Fibroblast of skin of abdomen (primary cell): ENCODE measurements at places on chromosomes 1 and 21.

GRCh38 chr1:228381356-228381755 lies 25.3 kb downstream of the TRIM11 start:
- DNase-seq: no peak

DNA sequence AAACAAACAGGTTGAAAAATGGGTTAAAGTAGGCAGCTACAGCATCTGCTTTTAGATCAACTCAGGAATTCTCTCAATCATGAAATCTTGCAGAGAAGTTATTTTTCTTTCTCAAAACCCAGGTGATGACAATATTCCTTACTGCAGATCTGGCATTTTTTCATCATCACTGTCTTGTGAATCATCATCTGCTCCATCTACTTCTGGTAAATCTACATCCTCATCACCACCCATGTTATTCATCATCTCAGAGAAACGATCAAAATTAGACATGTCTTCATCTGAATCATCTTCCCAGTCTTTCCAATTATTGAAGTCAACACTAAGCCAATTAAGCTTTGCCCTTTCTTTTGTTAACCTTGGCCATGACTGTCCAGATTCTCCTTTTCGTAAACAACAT lies 21.8 kb downstream of the GBP2 start:
- DNase-seq: peak; percentile 62

GRCh38 chr1:25003000-25003399 lies 72.9 kb upstream of the RUNX3 start:
- DNase-seq: no peak

DNA sequence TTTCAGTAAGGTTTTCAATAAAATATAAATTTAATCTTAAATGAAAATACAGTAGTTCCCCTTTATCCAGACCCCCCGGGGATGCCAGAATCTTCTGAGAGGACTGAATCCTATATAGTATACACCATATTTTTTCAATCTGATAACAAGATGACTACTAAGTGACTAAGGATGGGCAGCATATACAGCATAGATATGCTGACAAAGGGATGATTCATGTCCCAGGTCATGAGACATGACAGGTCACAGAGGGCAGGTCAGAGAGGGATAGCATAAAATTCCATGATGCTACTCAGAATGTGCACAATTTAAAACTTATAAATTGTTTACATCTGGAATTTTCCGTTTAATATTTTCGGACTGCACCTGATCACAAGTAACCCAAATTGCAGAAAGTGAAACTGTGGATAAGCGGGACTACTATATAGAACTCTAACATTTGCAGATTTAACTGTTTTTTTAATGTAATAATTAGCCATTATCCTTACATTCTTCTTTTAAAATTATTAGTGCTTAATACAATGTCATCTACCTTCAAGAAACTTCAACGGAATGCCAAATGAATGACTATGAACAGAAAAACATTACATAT lies 48.8 kb downstream of the LRRC40 start:
- DNase-seq: peak; percentile 23

DNA sequence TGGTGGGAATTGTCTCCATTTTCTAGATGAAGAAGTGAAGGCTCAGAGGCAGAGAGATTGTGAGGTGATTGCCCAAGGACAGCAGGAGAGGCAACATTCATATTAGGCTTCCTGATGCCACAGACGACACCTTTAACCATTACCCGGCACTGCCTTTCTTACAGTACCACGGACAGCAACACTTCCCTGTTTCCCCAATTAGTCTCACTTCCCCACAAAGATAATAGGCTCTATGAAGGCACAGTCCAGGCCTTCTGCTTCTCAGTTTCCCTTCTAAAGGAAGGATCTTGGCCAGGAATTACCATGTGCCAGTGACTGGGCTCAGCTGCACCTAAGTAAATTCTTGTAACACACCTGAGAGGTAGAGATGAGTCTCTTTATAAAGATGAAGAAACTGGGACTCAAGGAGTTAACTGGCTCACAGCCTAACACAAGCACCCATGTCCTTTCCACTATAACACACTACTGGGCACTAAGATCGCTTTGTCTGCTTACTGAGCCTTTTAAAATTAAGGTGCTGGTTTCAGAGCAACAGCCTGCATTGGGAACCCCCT lies 9.6 kb downstream of the IGSF9 start:
- DNase-seq: no peak

DNA sequence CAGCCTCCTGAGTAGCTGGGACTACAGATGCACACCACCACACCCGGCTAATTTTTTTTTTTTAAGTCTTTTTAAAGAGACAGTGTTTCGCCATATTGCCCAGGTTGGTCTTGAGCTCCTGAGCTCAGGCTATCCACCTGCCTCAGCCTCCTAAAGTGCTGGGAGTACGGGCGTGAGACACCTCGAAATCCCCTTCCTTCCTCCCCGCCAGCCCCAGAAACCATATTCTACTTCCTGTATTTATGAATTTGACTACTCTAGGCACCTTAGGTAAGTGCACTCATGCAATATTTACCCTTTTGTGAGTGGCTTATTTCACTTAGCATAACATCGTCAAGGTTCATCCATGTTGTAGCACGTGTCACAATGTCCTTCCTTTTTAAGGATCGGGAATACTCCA lies 6.9 kb upstream of the LRP8 start:
- no peak for DNase-seq

DNA sequence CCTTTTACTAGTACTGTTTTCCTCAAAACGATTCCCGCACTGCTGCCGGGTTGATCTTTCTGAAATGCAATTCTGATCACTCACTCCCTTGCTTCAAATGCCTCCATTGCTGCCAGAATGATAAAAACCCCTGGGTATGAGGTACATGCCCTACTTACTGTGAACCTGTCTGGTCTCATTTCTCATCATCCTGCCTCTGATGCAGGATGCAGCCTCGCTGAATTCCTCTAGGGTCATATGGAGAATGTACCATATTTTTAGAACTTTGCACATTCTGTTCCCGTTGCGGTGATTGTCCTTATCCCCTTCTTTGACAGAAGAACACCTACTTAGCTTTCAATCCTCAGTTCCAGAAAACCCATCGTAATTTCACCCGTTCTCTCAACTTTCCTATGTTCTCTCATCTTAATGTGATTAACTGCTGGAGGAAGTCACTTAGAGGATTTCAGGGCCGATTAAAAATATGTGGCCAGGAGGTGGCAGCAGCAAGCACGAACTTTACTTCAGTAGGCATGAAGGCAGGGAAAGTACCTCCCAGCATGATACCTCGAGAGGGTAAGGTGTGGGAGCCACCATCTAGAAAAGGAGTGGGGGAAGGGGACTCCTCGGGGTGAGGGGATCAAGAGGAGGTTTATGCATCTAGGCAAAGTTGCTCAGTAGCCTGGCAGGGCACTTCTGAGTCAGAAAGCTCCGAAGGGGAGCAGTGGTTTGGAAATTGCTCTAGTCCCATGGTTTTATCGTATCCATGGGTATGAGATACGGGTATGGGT lies 361.5 kb upstream of the ZP4 start:
- peak; percentile 59 for DNase-seq

GRCh38 chr21:42523941-42524340 lies 10.3 kb downstream of the SLC37A1 start:
- DNase-seq: no peak

GRCh38 chr1:48228156-48228555 lies 5.6 kb downstream of the SLC5A9 start:
- no peak for DNase-seq

- no peak for DNase-seq
These were observed 38.6 kb downstream of the RNF11 start for GRCh38 chr1:51274676-51275075.

- DNase-seq: no peak
These were observed 9.1 kb upstream of the MTFR1L start for GRCh38 chr1:25810341-25811299.

DNA sequence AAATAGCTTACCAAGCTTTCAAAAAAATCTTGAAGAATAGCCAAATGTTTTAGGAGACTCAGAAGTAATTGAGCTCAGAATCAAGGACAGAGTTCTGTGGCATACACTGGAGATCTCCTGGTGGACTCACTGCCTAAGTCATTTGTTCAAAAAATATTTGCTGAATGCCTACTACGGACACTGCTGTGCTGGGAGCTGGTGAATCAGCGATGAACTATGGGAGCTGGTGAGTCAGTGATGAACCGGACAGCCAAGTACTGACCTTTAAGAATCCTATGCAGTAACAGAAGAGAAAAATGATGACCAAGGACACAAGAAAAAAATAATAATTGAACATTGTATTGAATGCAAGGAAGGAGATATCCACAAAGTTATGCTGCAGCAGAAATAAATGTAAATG lies 717.9 kb upstream of the CXADR start:
- peak; percentile 82 for DNase-seq

DNA sequence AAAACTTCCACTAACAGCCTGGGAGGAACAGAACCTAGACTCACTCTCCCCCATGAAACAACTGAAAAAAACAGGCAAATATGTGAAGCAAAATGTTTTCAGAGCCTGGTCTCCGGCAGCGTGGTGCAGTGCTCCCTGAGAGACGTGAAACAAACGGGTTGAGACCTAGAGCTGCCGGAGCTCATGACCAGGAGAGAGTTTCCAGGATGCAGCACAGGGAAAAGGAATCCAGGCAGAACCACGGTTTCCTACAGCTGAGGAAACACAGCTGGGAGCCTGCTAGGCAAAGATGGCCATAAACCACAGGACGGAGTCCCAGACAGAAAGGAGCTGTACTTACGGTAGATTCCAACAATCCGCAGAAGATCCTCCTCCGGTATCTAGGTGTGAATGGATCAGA lies 20.2 kb upstream of the SLC19A1 start:
- DNase-seq: no peak

GRCh38 chr1:18927082-18927653 lies 24.8 kb upstream of the ALDH4A1 start:
- DNase-seq: no peak

- DNase-seq: no peak
These were observed 122.1 kb upstream of the IFFO2 start for GRCh38 chr1:19078536-19078935.

- no peak for DNase-seq
These were observed 429.0 kb downstream of the KIF26B start for GRCh38 chr1:245583575-245584330.

DNA sequence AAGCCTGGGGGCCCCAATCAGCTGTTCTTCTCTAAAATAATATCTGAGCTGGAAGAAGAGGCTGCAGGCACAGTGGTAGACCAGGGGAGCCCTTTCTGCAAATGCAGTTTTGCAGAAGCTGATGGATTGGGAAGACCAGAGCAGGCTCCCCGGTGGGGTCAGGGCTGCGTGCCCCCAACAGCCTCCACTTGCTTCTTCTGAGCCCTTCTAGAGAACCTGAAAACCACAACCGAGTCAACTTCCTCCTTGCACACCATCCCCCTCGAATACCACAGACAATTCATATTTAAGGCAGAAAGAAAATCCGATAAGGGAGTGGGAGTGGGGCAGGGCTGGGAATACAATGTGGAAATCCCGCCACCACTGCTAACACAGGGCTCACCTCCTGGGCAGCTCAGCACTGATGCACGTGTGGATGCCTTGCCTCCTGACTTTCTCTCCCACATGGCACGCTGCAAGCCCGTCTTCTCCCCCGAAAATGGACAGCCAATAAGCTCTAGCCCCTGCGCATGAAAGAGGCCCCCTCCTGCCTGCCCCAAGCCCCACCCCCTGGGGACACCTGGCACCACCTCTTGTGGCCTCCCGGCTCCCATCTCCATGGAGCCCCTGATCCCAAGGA lies 25.4 kb upstream of the ALDH4A1 start:
- DNase-seq: peak; percentile 65

DNA sequence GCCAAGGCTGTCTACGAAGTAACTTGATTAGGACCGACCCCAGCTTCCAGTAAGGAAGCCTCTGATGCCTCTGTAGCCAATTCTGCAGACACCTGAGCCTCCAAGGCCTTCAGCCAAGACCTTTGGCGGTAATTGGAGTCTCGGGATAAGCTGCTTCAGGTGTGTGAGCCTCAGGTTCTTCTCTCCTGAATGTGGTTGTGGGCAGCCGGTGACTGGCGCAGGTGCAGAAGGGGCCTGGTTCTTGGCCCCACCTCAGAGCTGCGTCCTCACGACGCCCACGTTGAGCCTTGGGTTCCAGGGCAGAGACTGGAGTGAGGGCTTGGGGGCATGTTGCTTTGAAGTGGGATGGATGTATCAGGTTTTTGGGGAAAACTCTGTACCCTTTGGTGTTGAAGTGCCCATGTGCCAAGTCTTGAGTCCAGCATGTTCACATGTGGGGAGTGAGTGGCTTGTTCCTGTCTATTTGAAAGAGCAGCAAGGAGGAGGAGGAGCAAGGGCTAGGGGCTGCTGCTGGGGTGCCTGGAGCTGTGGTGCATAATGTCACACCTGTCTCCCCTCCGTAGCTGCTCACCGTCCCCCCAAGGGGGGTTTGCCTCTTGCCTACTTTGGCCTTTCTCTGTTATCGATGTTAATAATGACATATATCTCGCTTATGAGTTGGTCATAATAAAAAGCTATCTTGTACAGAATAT lies 1.4 kb downstream of the PSEN2 start:
- no peak for DNase-seq

- DNase-seq: no peak
These were observed 27.9 kb downstream of the PROK1 start for GRCh38 chr1:110478886-110479285.

DNA sequence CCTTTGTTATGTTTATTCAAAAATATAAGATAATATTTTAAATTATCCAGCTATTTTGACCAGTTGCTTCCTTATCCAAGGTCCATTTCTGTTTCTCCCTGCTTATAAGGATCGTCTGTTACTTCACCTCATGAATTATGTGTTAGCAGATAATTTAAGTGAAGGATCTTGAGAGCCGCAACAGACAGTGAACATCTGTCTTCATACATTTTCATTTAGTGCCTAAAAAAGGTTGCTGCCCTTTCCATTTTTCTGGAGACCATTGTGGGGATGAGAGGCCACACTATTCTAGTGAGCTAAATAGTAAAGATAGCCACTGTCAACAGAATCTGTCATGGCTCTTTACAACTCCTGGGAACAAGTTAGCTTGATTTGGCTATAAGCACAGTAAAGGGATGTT lies 154.0 kb downstream of the CLEC20A start:
- DNase-seq: no peak

DNA sequence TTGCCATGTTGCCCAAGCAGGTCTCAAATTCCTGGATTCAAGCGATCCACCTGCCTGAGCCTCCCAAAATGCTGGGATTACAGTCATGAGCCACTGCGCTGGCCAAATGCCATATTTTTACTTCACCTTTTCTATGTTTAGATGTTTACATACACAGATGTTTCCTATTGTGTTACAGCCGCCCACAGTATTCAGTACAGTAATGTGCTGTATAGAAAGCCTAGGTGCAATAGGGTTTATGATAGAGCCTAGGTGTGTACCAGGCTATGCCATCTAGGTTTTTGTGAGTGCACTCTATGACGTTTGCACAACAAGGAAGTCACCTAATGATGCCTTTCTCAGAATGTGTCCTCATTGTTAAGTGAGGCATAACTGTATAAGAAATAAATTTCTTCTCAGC lies 153.4 kb downstream of the CHRM3 start:
- no peak for DNase-seq

- DNase-seq: no peak
These were observed 48.1 kb downstream of the USP1 start for GRCh38 chr1:62484824-62485468.

DNA sequence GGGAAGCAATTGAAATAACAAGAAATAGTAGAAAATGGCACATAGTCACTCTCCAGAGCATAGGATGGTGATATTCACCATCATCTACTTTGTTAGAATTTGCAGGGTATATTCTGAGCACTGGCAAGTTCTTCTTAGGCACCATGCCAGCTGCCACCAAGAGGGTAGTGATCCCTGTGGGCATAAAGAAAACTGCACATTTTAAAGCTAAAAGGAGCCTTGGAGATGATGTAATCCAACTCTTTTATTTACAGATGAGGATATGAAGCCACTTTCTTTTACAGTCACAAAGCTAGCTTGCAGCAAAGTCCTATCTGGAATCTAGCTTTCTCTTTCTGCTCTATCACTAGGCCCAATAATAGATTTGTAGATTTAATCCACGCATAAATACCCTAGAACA lies 69.0 kb downstream of the PTGER3 start:
- no peak for DNase-seq
